ENCODE measurements at places on chromosomes 13 and 19. TPM values are rescaled to one million over a fixed set of nuclear protein-coding genes. Genes with fewer than 3 reads are reported as not detected.
A peak's percentile ranks its signal among the peaks of the same experiment; 100 is the strongest.

- peak; percentile 66 for DNase-seq
Observed at GRCh38 chr13:24671386-24672113, 8.7 kb upstream of the ATP12A start.

- DNase-seq, result no peak
Observed at GRCh38 chr13:35481777-35482176, 5.3 kb upstream of the MAB21L1 start.

DNA sequence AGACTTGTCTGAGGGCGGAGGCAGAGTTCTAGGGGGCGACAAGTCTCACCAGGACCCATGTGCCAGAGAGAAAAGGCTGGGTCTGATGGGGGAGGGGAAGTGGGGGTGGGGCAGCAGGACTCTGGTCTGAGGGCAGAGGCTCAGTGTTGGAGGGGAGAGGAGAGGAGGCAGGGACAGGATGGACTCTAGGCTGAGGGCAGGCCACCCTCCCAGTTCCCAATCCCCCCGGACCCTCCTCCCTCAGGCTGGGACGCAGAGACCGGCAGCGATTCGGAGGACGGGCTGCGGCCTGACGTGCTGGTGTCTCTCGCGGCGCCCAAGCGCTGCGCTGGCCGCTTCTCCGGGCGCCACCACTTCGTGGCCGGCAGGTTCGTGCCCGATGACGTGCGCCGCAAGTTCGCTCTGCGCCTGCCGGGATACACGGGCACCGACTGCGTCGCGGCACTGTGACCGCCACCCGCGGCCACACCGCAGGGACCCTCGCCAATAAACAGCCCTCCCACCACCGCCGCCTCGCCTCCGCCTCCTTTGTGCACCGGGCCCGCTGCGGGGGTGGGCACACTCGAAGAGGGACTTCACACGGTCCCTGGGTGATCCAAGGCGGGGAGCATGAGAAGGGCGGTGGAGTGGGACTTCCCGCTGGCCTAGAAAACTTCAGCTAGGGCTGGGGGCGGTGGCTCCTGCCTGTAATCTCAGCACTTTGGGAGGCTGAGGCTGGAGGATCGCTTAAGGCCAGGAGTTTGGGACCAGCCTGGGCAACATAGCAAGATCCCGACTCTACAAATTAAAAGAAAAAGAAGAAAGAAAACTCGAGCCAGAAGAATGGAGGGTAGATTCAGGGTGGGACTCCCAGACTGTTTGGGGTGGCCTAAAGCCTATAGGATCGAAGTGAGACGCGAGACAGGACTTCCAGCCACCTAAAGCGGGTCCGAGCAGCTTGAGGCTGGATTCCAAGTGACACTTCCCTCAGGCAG, 703 bp upstream of the CILP2 start:
- no peak for DNase-seq

GRCh38 chr19:56661248-56661647, 10.3 kb downstream of the ZNF835 start:
- DNase-seq, result no peak

The PLPPR2 gene
- total RNA-seq, result 12.3 TPM

The EFNA2 gene
- 0.76 TPM for total RNA-seq

The DACH1 gene
- not detected for total RNA-seq

The GIPR gene
- not detected for total RNA-seq

The SCN1B gene
- 2.3 TPM for total RNA-seq
